Midbrain (tissue), 1 donor: ENCODE measurements at places on chromosomes 4 and X.

- no peak for DNase-seq
Observed at GRCh38 chr4:140662082-140662869, 93.5 kb upstream of the UCP1 start.

DNA sequence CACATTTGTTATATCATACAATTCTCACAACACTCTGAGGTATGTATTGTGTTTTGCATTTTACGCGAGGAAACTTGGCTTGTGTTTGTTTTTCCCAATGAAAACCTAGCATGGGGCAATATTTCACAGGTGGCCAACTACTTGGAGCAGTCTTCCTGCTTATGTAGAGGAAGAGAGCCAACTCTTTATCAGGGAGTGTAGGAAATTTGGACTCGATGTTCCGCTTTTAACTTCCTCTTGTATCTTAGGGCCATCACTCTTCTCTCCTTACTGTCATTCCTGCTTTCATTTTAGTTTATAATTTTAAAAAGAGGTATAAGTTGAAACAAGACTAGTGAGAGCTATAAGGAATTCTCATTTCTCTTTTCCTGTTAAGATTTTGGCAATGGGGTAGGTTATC, 107.7 kb upstream of the RPS6KA3 start:
- no peak for DNase-seq

GRCh38 chrX:19565605-19566004, 50.3 kb upstream of the MAP3K15 start:
- no peak for DNase-seq

GRCh38 chr4:184328022-184328736, 110.5 kb upstream of the ENPP6 start:
- no peak for DNase-seq

DNA sequence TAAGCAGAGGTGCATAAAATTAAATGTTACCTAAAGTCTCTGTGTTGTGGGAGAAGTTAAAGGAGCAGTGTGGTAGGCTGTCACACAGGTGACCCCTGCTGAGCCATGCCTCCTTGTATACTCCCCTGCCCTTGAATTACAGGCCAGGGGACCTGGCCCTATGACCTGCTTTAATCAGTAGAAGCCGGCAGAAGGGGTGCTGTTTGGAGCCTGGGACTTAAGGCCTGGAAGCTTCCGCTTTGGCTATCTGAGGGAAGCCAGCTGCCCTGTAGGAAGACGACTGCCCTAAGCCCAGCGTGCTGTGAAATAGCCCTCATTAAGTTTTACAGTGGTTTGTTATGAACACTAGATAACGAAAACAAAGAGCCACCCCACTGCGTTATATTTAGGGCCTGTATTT, 34.1 kb downstream of the SPINK2 start:
- no peak for DNase-seq

DNA sequence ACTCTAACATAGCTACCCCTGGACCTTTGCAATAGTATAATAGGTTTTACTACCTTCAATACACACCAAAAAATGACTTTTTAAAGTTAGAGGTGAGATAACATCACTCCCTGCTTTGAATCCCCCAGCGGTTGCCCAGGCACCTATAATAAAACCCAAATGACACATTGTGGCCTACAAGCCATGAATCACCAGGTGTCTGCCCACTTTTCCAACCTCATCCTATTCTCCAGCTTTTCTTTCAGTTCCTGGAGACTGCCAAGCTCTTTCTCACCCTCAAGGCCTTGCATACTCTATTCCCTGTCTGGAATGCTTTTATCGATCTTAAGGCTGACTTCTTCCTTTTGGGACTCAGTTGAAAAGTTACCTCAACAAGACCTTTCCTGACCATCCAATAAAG, 16.4 kb upstream of the PRSS48 start:
- DNase-seq = no peak

DNA sequence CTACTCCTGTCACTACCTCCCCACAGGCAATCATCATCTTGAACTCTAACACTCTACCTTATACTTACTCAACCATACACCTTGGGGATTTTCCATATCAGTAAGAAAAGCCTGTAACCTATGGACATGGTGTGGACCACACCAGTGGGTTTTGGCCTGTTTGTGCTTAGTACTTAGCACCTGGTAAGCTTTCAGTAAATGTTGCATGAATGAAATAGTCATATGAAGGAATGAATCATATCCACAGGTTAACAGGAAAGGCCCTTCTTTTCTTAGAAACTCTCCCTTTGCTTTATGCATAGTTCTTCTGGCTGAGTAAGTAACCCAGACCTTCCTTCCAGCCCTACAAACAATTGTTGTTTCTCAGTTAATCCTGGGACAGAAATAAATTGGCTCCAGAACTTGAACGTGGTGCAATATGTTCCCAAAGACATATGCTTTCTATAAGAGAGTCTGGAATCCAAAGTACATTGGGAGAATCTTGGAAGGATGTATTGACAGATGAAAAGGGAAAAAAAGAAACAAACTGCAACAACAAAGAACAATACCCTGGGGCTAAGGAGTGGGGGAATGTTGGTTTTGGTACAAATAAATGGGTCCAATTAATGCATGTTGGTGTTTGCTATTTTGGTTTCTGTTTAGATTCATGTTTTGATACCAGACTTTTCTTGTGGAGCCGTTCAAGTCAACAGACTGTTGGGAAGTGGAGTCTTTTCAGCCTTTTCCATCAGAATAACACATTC, 27.8 kb downstream of the RASL11B start:
- DNase-seq = no peak

DNA sequence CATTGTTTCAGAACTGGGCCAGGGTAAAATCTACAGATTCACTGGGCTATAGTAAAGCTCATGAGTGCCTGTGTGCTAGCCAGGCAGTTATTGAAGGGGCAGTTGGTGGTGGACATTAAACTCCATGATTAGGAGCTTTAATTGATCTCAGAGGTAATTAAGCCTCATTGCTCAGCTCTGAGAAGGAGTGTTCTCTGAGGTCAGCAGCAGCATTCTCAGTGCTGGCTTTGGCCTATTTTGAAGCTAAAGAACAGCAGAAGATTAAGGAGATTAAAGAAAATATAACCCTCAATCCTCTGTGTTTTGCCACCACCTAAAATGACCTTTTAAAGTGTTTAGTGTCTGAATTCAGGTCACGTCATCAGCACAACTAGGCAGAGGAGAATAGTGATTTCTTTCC, 42.5 kb downstream of the EGF start:
- no peak for DNase-seq

- peak; percentile 41 for DNase-seq
Observed at GRCh38 chr4:3721627-3722026, 44.6 kb upstream of the ADRA2C start.

DNA sequence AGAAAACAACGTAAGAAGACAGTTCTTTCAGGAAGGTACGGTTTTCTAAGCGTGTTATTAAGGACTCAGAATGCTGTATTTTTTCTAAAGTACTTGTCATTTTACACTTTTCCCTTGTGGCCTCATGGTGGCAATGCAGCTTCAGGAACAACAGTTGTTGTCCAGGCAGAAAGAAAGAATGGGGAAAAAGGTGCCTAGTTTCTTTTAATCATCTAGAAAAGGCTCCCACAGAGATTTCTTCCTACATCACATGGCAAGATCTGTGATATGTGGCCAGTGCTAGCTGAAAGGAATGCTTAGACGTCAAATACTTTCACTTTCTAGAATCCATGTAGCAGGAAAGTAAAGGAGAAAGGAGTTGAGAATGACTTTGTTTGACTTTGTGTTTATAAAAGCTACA, 49.0 kb upstream of the TRAM1L1 start:
- peak; percentile 59 for DNase-seq

DNA sequence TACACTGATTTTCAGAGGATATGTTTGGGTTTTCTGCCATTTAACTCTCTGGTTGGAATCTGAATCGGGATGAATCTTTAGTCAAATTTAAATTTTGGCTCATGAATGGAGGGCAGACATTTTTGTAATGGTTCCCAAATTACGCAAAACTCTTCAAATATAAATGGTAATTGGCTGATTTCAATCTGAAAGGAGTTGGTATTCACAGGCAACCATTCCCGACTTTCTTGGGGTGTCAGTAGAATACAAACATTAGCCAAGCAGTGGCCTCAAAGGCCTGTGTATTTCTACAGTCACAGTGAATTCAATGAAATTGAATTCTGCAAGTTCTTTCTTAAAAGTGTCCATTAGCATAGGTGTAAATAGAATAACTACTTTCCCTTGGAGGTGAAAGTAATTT, 668.8 kb upstream of the PRKX start:
- DNase-seq = peak; percentile 3

DNA sequence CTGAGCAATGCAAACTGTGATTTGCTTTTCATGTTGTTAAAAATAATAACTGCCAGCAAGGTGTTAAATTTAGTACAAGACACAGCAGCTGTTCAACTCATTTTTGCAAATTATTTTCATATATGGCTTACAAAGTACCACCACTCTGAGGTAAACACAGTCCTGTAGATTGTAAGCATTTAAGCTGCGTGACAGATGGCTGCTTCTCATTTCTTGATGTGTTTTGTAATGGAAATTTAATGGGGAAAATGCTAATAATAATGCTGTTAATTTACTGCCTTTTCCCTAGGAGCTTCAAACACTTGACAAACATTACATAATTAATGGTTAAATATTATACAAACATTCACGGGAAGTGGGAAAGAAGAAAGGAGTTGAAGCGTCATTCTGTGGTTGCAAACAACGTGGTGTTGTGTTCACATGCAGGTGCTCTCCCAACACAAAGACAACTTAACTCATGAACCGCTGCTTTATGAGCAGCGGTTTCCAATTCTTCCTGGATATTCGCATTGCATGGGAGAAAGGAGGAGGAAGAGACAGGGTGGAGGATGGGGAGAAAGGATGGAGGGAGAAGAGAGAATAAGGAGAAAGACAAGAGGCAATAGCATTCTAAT, 236.8 kb upstream of the VCX start:
- DNase-seq = no peak

GRCh38 chr4:45741897-45742296, 382.0 kb downstream of the GABRG1 start:
- DNase-seq = no peak

DNA sequence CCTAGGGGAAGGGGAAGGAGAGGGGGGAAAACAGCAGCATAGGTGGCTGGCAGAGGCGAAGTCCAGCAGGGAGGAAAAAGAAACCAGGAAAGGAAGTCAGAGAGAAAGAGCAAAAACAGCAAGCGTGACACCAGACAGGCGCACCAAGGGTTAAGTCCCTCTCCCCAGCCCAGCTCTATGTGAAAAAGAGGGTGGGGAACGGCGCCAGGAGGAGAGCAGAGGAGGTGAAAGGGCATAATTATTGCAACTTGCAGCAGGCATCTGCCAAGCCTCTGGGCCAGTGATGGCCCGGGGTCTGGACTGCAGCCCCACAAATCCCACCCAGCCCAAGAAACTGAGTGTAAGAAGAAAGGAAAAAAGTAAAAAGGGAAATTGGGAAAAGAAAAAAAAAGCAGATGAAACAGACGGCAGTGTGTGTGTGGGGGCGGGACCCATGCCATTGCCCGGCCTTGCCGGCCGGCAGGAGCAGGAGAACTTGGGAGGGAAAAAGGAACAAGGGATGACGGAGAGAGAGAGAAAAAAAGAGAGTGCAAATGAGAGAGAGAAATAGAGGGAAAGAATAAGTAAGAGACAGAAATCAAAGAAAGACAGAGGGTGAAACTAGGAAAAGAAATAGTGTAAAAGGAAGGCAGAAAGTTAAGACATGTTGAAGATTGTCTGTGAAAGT, 14.1 kb upstream of the RHOXF2 start:
- DNase-seq = peak; percentile 14

DNA sequence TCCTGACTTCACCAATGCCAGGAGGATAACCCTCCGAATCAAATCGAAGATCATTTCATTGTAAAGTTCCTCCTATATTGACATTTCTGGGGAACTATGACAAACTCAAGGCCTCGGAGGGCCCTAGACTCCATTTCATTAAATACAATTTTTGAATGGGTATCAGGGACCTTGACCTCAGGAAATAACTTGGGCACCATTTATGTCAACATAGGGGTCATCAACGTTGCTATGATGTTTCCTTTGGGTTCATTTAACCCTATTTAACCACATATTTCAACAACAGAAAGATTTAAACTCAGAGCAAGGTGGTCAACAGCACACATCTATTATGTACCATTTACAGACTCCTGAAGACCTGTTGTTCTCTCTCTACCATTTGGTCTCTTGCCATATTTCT, 395.1 kb downstream of the TRIML1 start:
- DNase-seq = no peak

- peak; percentile 87 for DNase-seq
Observed at GRCh38 chr4:169810325-169811323, 52.9 kb upstream of the HPF1 start.

GRCh38 chr4:111208970-111209369, 586.1 kb upstream of the PITX2 start:
- no peak for DNase-seq

GRCh38 chr4:80125252-80126177, 52.5 kb upstream of the ANTXR2 start:
- DNase-seq = no peak

DNA sequence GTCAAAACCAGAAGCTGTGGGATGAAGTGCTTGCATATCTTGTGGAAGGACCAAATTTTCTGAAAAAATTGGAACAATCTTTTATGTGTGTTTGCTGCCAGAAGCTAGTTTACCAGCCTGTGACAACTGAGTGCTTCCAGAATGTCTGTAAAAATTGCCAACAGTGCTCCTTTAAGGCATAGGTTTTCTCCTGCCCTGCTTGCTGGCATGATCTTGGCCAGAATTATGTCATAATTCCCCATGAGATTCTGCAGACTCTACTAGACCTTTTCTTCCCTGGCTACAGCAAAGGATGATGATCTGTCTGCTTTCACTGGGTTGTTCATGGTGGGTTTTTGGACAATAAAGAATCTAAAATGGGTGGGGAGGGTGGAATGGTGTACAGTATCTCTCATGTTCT, 196.3 kb upstream of the ZCCHC13 start:
- no peak for DNase-seq

GRCh38 chr4:85837439-85837733, 362.4 kb downstream of the ARHGAP24 start:
- no peak for DNase-seq

DNA sequence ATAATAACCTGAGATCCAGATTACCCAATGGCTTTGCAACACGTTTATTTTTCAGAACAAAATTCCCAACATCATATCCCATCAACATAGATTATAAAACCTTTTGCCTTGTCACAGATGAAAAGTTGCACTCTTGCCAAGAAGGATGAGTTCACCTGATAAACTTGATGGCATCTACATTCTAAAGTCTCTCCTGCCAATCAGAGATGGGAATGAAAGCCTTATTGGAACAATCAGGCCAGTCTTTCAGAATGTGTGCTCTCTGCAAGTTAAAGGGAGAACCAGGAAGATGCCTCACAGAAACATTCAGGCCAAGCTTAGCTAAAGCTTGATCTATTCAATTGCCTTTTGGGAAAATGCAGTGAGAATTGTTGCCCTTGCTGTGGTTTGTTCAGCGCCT, 1.3 kb downstream of the LPAR4 start:
- DNase-seq = no peak

GRCh38 chrX:123330229-123330942, 146.3 kb downstream of the GRIA3 start:
- DNase-seq = no peak
